ENCODE measurements at places on chromosomes 1 and 21.

- no peak for DNase-seq
Observed at GRCh38 chr1:229127301-229127700, 143.6 kb upstream of the RAB4A start.

DNA sequence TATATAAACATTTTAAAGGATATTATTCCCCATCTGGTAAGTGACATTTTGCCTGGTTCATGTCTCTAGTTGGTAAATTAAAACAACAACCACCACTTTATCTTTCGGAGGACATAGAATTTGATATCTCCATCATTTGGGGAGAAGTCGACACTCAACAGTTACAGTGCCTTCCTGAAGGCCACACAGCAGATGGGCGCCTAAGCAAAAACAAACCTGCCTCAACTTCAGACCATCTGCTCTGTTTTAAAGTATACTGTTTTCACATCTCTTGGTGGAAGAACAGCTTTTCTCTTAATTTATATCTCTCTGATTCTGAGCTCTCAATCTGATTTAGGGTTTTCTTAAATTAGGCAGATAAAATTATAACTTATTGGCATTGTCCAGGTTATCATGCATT lies 282.2 kb downstream of the RYR2 start:
- DNase-seq: no peak

DNA sequence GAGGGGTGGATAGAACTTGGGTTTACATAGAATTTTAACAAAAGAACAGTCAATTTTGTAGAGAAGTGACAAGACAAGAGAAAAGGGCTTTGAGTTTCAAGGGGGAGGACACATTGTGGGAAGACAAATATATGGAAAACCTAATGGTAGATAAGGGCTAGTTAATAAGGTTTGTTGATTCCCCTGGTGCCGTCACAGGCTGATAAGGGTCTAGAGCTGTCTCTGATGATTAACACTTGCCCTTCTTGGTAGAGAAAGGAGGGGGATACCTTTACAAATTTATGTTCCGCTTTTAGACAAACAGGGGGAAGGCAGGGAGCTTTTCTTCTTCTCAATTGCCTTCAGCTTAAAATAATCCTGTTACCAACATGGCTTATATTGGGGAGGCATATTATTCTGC lies 124.3 kb downstream of the ETS2 start:
- no peak for DNase-seq

DNA sequence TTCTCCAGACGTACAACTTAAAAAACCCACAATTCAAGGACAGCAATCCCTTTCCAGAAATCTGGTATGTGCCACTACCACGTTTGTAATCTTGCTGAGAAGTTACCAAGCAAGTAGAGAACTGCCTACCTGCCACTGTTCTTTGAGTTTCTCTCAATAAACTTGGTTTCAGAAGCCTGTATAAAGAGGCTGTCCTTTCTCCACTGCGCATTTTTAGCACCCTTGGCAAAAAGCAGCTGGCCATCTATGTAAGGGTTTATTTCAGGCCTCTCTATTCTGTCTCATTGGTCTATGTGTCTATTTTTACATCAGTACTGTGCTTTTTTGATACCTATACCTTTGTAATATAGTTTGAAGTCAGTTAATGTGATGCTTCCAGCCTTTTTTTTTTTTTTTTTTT lies 665.1 kb upstream of the BRINP3 start:
- DNase-seq: no peak

- DNase-seq: no peak
Observed at GRCh38 chr1:38527373-38527966, 332.1 kb downstream of the RRAGC start.

DNA sequence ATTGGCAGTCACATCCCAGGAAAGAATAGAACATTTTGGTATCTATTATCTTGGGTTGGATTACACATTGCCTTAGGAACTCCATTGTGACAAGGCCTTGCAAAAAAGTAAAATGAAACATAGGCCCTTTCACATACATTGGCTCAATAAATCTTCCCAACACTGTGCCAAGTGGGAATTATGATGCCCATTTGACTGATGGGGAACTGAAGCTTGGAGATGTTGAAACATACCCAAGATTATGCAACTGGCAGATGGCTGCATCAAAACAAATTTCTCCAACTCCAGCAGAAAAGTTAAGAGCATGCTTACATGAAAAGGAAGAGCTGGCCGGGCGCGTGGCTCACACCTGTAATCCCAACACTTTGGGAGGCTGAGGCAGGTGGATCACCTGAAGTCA lies 26.9 kb downstream of the PLEKHO1 start:
- DNase-seq: no peak

DNA sequence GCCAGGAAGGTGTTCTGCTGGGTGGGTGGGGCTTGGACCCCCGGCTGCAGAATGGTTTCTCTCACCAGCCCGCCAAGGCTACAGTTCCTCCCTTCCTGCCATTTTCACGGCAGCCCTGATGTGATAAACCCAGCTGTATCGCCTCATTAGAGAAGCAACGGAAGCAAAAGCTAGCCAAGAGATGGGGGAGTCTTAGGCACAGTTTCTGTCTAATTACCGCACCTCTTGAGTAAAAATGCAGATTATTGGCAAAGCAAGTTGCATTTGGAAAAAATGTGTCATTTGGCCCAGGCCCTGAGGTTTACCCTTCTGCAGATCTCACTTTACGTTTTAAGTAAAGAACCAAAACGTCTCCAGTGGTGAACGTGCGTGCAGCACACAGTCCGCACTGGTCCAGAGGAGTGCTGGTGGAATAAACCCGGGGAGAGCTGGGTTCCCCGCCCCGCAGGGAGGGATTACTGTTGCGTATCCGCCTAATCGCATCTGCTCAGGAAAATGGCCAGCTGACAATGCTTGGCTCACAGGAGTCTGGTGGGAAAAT lies 109.9 kb downstream of the GALNT2 start:
- DNase-seq: peak; percentile 50

- no peak for DNase-seq
Observed at GRCh38 chr1:158819461-158820443, 11.4 kb upstream of the MNDA start.

DNA sequence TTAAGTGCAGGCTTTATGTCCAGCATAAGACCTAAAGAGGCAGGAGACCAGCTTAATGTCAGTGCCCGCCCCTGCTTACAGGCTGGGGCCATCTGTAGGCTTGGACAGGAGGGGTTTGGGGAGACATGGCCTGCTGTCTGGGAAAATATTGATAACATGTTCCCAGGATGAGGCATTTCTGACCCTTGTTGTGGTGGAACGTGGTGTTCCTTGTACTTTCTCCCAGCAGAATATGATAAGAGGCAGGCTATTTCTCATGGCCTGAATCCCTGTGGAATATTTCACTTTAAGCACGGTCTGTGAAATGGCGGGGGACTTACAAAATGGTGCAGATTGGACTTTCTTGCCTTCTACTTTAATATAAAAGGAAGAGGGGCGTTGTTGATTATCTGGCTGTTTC lies 41.9 kb upstream of the PLA2G5 start:
- no peak for DNase-seq

DNA sequence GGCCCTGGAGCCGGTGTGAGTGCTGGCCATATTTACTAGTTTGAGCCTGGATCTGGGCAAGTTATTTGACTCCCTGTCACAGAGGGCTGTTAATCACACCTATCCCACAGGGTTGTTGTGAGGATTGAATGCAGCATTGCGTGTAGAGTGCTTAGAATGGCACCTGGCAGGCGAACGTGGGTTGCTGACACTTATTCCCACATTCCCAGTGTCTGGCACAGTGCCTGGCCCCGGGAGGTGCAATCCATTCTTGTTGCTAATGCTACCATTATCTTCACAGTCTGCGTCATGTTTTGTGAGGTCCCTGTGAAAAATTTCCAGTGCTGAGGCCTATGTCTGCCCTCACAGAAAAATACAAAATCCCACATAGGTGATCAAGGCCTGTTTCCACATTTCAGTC lies 66.1 kb downstream of the CD2 start:
- DNase-seq: no peak

DNA sequence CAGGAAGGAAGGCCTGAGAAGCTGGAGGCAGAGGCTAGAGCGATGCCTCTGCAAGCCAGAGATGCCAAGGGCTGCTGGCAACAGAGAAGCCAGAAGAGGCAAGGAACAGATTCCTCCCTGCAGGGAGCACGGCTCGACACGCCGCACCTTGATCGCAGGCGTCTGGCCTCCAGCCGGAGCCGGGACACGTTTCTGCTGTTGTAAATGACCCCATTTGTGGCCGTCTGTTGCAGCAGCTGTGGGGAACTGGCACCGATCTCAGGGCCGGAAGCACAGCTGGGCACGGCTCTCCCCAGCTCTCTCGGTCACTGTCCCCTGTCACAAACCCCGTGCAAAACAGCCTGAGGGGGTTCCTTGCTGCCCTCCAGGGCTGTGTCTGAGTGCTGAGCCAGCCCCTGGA lies 59.6 kb downstream of the SIK1 start:
- DNase-seq: no peak

DNA sequence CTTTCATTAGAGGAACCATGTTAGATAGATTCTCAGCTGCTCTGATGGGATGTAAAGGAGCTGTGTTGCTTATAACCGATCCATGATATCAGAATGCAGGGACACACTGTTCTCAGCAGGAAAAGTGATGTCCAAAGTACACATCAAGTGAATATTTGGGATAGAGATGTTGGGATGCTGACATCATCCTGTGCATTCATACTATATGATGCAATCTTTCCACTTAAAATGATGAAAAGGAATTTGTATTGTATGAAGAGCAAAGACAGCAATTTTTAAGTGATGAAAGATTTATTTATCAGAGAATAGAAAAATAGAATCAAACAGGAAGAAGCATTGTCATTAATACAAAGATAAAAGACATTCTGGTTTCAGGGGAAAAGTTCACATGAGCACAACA lies 110.1 kb downstream of the ERG start:
- DNase-seq: no peak

GRCh38 chr1:223201967-223202366 lies 58.9 kb upstream of the TLR5 start:
- peak; percentile 56 for DNase-seq

DNA sequence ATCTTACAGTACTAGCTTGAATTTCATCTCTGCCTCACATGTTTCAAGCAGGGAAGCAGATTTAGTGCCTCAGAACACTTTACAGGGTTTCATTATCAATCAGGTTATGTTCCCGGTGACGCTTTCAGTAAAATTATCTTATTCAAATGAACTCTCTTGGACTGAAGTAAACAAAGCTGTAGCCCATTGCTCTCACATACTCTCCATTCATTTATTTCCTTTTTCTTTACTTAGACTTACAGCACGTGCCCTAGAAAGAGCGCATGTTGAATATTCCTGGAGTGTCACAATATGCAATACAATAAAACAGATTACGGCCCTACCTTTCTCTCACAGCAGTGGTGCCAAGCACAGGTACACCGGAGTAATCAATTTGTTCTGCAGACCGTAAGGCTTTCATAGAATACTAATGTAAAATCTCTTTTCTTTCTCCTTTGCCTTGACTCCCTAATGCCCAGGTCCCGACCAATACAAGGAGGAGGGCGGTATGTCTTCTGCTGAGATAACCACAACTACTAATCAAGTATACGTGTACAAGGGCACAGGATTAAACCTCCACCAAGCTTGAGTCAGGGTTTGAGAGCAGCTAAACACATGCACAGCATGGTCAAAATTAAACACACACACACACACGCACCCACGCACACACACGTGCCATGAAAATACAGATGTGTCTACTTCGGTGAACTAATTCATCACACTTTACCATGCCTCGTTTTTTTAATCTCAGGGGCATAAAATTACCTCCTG lies 62.8 kb downstream of the NRIP1 start:
- DNase-seq: no peak

- DNase-seq: no peak
Observed at GRCh38 chr1:91889717-91890459, 3.9 kb upstream of the TGFBR3 start.

GRCh38 chr1:17233675-17234320 lies 15.1 kb upstream of the PADI3 start:
- DNase-seq: no peak

DNA sequence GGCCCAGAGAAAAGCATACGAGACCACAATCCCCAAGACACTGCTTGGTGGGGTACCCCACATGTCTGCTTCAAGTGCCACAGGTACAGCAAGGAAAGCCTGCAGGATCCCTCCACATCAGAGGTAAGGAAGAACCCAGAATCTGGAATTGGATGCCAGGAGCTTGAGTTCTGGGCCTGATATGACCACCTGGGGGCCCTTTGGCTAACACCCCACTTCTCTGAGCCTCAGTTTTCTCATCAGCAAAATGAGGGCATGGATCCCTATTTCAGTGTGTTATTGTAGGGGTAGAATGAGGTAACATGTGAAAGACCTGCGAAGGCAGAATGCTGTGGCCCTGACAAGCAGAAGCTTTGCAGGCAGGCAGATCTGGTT lies 24.5 kb downstream of the NAV1 start:
- DNase-seq: no peak

DNA sequence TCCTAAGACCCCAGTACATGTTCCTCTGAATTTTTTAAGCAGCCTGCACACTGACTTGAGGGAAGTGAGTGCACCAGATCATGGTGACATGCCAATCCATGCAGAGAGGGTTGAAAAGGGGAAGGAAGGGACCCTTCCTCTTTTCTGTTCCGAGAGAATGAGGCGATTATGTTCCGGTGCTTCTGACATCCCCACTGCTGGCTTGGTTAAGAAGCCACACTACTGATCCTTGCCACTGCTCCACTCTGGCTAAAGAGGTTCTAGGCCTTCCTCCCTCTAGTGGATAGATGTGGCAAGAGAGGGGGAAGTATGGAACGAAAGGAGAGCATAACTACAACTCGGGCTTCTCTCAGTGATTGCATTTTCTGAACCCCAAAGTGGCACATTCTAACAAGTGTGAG lies 1.8 kb upstream of the CYB5R1 start:
- peak; percentile 15 for DNase-seq

DNA sequence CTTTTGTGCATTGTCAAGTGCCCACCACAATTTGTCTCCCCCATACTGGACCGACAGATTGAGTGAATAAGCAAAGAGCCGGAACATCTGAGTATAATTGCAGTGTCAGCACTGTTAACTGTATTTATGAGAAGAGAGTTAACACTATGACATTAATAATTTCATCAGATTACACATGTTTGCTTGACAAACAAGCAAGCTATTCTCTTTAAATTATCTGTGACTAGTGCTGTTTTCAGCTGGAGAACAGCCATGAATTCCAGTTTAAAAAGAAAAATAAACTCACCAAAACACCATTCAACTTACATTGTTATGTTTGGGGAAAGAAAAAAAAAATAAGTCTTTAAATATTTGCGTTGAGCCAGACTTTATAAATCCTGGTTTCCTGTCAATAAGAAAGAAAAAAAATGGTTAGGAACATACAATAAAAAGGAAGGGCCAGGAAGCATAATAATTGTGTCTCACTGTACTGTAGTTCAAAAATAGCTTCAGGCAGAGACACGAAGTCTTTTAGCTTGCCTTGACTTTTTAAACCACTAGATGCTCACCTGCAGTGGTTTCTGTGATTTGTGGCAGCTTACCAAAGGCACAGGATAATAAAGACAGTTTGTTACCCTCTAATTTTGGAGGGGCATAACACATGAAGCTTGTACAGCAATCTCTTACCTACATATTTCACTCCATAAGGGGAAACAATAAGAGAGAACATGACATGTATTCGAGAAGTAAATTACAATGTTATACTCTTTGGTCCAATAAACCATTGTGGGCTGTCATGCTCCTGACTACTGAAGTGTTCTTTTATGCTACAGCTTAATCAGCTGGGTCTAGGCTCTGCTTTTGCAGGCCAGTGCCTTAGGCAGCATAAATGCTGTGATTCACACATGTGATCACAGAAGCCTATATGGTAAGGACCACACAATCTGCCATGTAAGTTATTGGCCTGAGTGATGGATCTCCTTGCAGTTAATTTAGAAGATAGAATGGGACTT lies 302.0 kb upstream of the ADGRL2 start:
- peak; percentile 21 for DNase-seq

GRCh38 chr1:63817152-63817667 lies 43.4 kb downstream of the ROR1 start:
- no peak for DNase-seq

GRCh38 chr21:46646541-46647154 lies 11.2 kb downstream of the PRMT2 start:
- DNase-seq: no peak

Measured in NCI-H510A (cell line).